ENCODE measurements at places on chromosomes 5 and 9.

GRCh38 chr5:77319117-77319804 is 108.8 kb downstream of the PDE8B start:
- DNase-seq: no peak

- DNase-seq: no peak
Measured at GRCh38 chr5:155728146-155728856, 598.7 kb upstream of the SGCD start.

DNA sequence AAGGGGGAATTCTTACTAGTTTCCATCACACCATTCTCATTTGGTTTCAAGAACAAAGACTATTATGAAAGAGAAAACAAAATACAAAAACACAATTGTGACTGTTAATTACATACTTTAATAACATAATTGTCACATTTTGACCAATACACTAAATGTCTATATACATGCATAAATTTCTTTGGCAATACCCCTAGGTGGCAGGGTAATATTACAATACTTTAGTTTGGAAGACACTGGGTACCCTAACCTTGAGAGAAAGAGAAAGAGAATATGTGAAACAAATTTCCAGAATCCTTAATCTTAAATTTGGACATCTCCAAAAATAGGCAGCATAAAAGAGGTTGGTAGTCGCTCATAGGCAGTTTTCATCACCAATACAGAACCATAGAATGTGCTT is 619.6 kb upstream of the ADAMTS16 start:
- no peak for DNase-seq

GRCh38 chr9:124771021-124771866 is at the start of gene NR6A1:
NR6A1 (minus strand) TSS chr9:124771311.
- peak; percentile 91 for DNase-seq

DNA sequence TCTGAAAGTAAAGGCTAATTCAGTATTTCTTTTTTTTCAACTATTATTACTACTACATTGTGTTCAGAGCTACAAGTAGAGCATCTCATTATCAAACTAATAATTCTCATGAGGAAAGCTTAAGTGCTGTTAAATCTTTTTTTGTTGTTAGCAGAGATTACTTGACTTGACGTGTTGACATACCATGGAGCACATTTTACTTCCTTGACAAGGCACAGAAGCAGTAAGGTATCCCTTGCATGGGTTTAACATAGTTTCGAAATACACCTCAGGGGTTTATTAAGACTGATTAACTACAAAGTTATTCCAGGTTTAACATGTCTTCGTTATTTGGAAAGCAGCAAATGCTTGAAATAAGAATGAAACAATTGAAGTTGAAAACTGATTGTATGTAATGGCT is 7.0 kb downstream of the SPDL1 start:
- DNase-seq: no peak

DNA sequence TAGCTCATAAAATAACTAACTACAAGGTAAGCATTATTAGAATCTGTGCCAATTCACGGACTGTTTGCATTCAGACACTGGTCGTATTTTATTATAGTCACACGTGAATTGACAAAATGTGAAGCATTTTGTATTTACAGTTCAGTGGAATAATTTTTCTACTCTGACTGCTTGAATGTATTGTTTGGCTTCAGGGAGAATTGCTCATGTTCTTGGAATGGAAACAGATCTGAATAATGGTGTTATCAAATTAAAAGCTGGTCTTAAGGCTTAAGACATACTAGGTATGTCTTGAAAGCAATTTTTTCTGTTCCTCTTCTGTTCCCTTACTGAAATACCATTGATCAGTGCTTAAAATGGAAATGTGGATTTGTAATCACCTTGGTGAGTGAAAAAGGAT is 543.7 kb upstream of the TLE4 start:
- no peak for DNase-seq

GRCh38 chr5:168118042-168118668 is 173.3 kb upstream of the WWC1 start:
- no peak for DNase-seq

DNA sequence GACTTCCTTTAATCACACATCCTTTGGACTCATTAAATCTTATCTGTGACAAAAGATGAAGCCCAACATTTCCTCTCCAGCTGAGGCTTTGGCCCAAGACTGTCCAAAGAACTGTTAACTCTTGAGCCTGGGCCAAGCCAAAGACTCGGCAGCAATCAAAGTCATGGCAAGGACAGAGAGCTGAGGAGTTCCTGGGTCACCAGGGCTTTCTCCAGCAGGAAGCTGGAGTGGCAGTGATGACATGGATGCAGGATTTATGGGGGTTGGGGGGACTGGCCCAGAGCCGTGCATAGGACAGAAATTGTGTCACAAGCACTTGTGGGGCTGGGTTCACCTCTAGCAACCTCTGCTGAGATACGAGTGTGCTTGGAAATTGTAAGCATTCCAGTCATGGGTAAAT is 440.3 kb downstream of the PLK2 start:
- no peak for DNase-seq

- no peak for DNase-seq
Measured at GRCh38 chr5:55959208-55959607, 35.6 kb downstream of the IL6ST start.

- DNase-seq: no peak
Measured at GRCh38 chr5:143791848-143792731, 19.9 kb upstream of the HMHB1 start.

- DNase-seq: no peak
Measured at GRCh38 chr5:170846416-170846815, 15.4 kb upstream of the RANBP17 start.

GRCh38 chr9:92138157-92138959 is 23.1 kb upstream of the SPTLC1 start:
- no peak for DNase-seq

DNA sequence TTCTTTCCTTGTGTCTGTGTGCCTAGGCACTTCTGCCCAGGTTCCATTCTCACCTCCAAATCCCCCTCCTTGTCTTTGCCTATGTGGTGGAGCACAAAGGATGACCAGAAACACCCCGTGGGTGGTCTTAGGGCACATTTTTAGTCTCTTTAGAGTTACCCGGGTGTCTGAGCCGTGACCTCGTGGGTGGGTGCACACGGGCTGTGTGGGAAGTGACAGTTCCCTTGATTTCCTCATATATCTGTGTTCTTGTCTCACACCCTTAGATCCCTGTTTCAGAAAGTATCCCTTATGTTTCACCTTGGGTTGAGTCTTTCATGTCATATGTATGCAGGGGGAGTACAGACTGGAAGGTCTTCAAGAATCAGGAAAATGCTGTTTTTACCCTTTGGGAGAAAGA is 13.4 kb upstream of the SMIM32 start:
- no peak for DNase-seq

DNA sequence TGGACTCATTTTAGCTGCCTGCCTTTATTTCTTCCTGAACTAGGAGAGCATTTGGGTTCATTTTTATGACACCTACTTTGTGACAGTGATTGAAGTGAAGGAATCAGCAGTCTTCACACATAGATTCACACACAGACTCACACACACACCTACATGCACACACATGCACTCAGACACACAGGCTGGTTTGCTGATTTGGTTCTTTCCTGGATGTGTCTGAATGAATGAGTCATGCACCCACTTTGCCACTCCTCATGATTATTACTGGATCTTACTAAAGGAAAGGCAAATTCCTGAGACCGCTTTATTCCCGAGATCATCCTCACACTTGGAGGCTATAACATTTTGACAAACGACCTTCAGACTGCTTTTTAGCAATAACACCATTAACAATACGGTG is 529.5 kb downstream of the AGTPBP1 start:
- DNase-seq: no peak

DNA sequence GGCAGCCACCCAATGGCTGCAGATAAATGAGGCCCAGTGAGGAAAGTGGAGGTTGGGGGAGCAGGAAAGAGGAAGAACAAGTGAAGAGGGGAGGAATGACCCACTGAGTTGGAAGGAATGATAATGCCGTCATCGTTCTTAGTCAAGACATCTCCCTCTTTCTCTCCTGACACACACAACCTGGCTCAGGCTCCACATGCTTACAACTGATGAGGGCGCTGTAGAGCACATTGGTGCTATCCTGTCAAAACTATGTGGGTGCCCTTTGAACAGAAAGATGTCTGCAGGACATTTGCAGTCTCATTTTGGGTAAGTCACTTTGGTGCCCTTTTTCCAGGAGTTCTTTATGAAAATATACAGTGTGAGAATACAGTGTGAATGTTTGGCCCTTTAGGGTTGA is 5.9 kb downstream of the IFNW1 start:
- DNase-seq: no peak

- no peak for DNase-seq
Measured at GRCh38 chr5:139022528-139022927, 147.4 kb upstream of the LRRTM2 start.

DNA sequence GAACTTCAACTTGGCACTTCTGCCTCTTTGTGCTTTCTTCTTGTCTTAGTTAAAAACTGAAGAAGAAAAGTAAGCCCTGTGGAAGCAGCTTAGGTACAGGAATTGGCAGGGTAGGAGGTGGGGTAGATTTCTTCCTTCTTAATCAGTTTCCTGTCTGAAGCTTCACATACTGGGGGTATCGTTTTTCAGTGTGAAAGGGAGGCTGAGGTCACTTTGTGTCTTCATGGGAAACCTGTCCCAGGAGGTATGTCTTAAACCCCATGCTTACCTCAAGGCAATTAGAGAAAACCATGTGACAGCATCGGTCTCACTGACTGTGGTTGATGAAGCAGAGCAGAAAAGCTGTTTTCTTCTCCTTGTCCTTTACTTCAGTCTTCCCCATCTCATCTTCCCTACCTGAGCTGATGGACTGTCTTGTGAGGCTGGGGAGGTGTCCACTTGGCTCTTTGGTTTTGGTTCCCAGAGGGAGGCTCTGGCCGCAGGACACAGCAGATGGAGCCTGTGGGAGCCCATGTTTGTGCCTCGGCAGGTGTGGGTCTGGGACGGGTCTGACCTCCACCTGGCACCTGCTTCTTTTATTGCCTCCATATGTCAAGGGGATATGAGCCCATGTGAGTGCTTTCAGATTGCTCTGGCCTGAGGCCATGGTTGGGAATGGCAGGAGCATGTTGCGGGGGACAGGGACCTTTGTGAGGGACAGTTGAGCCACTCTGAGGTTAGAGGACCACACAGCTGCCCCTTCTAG is 47.0 kb downstream of the SH3GL2 start:
- no peak for DNase-seq

GRCh38 chr5:145598184-145598583 is 237.0 kb downstream of the PRELID2 start:
- no peak for DNase-seq

DNA sequence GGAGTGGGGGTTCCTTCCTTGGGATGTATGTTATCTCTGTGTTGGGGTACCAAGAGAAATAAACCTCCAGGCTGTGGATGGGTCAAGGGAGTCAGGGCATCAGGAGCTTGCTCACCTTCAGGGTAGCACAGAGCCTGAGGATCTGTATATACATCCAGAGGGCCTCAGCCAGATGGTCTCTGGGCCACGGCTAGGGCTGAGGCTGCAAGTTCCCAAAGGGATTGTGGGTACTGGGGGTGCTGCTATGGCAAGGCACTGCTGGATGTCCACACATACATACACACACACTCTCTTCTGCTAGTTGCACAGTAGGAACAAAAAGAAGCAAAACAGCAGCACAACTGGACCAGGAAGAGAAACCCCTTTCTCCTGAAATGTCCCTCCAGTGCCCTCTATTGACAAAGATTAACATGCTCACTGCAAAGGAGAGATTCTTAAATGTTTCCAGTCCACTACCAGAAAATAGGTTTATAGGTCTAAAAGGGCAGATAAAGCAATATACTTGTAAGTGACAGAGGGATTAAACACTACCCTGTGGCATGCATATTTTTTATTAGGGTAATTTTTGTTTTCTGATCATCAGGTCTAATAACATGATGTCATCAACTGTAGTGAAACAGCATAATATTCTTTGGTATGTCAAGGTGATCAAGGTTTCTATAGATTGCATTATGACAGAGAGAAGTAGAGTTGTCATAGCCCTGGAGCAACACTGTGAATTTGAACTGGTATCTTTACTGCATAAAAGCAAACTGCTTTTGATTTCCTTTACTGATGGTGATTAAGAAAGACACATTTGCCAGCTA is 56.3 kb upstream of the KCNN2 start:
- DNase-seq: no peak

DNA sequence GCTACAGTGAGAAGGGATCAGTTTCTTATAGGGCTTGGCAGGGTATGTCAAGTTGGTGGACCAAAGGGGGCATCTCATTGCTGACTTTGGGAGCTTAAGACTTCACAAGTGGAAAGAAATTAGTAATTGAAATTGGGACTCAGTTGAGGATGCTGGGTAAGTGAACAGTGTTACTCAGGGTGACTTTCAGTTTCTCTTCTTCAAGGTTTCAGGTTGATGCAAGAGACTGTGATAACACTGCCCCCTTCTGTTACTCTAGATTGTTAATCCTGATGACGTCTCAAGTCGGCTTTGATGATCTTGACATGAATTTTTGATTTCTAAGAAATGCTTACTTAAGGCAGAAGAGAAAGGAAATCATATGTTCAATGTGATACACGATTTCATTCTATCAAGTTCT is 21.3 kb downstream of the KCTD16 start:
- DNase-seq: no peak

- no peak for DNase-seq
Measured at GRCh38 chr9:33686942-33687341, 108.4 kb upstream of the PRSS3 start.

DNA sequence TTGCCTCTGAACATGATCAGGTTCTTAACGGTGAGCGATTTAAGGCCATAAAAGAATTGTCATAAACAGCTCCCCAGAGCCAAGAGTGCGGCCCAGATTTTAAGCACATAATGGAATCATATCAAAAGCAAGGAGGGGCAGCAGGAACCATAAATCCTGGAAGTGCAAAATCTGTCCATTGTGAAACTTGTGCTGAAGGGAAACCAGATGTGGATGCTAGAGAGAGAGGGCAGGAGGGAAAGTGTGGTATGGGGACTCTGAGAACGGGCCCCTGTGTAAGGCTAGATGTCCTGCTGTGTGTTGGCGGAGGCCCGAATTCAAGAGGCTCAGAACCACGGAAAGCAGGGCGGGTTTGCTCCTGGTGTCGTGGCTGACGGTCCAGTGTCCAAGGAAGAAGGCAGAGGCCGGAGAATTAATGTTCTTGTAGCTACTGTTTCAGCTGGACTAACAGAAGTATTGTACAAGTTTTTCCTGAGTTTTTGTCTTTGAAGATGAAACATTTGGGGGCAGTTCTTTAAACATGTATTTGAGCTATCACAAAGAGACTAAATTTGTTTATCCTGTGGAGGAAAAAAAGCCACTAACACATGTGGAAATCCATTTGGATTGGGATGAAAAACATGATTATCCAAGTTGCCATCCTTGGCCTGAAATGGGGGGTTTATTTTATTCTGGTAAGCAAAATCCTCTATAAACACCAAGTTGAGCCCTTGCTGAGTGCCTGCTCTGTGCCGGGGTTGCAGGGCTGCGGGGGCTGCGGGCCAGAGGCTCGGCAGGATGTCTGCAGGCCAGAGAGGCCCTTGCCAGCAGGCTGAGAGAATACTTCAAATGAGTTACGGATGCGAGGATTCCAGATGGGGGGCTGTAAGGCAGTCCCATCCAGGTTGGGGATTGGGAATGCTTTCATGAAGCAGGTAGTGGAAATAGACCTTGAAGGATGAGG is 9.2 kb upstream of the CXCL14 start:
- DNase-seq: no peak

DNA sequence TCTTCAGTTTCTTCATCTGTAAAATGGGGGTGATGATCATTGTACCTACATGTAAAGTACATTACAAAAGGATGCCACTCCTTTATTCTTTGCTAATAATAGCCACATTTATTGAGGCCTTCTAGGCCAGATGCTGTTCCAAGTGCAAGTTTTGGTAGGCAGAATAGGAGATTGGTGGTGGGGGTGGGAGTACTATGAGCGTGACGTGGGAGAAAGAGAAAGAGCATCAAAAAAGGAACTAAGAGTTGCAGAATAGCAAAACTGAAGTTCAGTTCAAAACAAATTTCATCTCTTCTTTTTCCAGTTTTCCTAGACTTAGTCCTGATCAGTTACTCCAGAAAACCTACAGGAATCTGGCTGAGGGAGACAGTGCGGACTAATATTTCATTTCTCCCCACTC is 174.1 kb downstream of the SNX18 start:
- DNase-seq: no peak

Measured in HS-27A (cell line).